ENCODE measurements at places on chromosomes 5 and 9.
A peak's percentile ranks its signal among the peaks of the same experiment; 100 is the strongest.

- no peak for DNase-seq
- no peak overlapping the region for H3K27ac ChIP-seq
- no peak overlapping the region for H3K4me3 ChIP-seq
- H3K27me3 ChIP-seq, result no peaks in the 10 kb centered on the region
- no peaks in the 10 kb centered on the region for H3K4me1 ChIP-seq
Observed at GRCh38 chr9:8011974-8012373, 212.4 kb upstream of the DMAC1 start.

GRCh38 chr9:116632990-116633838 is 53.9 kb upstream of the TRIM32 start:
- no peaks in the 10 kb centered on the region for H3K36me3 ChIP-seq
- no peak overlapping the region for H3K4me3 ChIP-seq
- no peaks in the 10 kb centered on the region for H3K27me3 ChIP-seq
- DNase-seq, result no peak

GRCh38 chr5:136375920-136376319 is 10.6 kb upstream of the TRPC7 start:
- H3K4me3 ChIP-seq, result no peak overlapping the region
- DNase-seq, result no peak
- H3K4me1 ChIP-seq, result no peaks in the 10 kb centered on the region
- no peaks in the 10 kb centered on the region for H3K36me3 ChIP-seq

- no peak for DNase-seq
- no peaks in the 10 kb centered on the region for H3K36me3 ChIP-seq
- no peaks in the 10 kb centered on the region for H3K27me3 ChIP-seq
- no peaks in the 10 kb centered on the region for H3K4me1 ChIP-seq
- no peak within 1 kb of the TSS for H3K27ac ChIP-seq
Observed at GRCh38 chr5:7395947-7396712, at the start of gene ADCY2. Gene ADCY2, plus strand, starts transcription at chr5:7396138. Its CDS starts 159 bp downstream, at chr5:7396297.

DNA sequence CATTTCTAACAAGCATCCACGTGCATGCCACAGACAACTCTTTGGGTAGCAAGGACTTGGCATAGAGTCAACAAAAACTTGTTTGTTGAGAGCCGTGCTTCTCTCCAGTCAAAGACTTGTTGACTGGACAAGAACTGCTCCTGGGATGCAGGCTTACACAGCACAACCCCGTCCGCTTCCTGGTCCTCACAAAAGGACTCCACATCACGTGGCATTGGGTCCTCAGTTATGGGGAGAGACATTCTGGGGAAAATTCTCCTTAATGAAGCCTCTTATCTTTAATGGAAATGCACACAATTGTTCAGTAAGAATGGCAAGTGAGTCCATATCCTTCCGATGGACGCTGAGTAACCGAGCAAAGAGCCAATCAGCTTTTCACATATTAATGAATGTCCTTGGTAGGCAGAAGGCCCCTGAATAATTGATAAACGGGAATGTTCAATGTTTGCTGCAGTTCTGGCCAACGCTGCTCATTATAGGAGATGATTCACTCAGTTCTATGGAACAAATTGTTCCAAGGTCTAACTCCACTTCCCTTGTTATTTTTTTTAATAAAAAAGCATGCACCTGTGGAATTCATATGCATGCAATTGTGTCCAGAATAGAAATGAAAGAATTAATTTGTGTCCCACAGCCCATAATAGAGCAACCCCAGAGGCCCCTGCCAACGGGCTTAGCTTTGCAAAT is 97.0 kb upstream of the ZNF366 start:
- H3K4me1 ChIP-seq, result no peaks in the 10 kb centered on the region
- DNase-seq, result no peak
- H3K27me3 ChIP-seq, result no peaks in the 10 kb centered on the region
- no peaks in the 10 kb centered on the region for H3K36me3 ChIP-seq
- H3K27ac ChIP-seq, result no peak overlapping the region

- H3K27ac ChIP-seq, result no peak overlapping the region
- H3K4me1 ChIP-seq, result no peaks in the 10 kb centered on the region
- no peaks in the 10 kb centered on the region for H3K27me3 ChIP-seq
- no peak for DNase-seq
- no peaks in the 10 kb centered on the region for H3K36me3 ChIP-seq
- no peak overlapping the region for H3K4me3 ChIP-seq
Observed at GRCh38 chr5:5667136-5667554, 244.7 kb downstream of the ICE1 start.

- no peaks in the 10 kb centered on the region for H3K27me3 ChIP-seq
- no peaks in the 10 kb centered on the region for H3K36me3 ChIP-seq
- H3K4me3 ChIP-seq, result no peak overlapping the region
Observed at GRCh38 chr5:133783481-133783880, 171.1 kb upstream of the FSTL4 start.

DNA sequence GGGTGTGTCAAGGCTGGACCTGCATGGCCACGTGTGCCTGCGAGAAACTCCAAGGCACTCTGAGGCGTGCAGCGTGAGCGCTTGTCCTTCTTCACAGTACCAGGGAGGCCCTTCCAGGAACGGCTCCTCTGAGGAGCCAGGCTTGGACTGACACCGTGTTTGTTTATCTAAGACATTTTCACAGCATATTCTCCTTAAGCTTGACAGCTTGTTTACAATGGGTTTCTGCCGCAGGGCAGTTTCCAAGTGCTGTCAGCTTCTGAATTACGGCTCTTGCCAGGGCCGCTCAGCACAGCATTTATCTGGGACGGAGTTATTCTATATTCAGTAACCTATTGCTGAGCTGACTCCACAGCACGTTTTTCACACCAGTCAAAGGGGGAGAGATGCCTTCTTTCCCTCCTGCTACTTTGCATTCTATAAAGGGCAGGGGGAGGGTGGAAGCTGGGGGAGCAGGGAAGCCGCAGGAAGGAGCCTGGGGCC is 98.4 kb downstream of the LMNB1 start:
- no peaks in the 10 kb centered on the region for H3K36me3 ChIP-seq
- H3K27ac ChIP-seq, result no peak overlapping the region
- H3K27me3 ChIP-seq, result no peaks in the 10 kb centered on the region

DNA sequence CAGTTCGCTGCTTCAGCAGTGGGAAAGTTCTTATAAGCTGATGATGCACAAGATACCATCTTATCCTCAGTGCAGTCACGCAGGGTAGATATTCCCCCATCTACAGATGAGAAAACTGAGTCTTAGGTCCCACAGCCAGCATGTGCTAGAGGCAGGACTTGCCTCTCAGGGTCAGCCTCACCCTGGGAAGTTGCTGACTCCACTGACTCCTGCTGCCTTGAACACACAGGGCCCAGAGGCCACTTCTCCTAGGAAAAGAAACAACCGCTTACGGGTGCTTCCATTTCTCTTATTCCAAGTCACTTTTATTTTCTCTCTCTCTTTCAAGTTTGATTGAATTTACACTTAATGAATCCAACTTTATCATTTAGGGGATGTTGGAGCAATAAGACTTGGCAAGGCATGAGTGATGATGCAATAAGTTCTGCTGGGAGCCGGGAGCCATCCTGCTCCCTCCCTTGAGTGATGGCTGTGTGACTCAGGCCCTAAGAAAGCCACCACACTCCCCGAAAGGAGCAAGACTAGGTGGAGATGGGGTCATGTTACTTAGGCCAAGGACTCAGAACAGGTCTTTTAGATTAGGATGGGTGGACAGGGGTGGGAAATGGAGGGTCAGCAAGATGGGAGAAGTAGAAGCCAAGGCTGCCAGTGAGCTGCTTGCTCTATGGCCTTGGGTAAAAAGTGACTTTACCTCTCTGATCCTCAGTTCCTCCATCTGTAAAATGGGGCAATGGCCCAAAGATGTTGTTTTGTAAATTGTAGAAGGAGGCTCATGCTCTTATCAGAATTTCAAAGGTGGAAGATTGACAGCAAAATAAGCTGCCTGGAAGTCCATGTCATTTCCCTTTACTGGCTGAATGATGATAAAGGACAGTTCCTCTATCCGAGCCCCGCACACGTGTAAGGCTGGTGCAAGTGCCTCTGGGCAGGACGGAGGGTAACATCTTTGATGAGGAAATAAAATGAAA is 67.4 kb upstream of the ZNF618 start:
- DNase-seq, result no peak
- no peaks in the 10 kb centered on the region for H3K27me3 ChIP-seq
- no peaks in the 10 kb centered on the region for H3K36me3 ChIP-seq
- H3K4me1 ChIP-seq, result no peaks in the 10 kb centered on the region
- no peak overlapping the region for H3K4me3 ChIP-seq

- no peaks in the 10 kb centered on the region for H3K4me1 ChIP-seq
- no peak overlapping the region for H3K4me3 ChIP-seq
- H3K36me3 ChIP-seq, result no peaks in the 10 kb centered on the region
- DNase-seq, result no peak
- no peaks in the 10 kb centered on the region for H3K27me3 ChIP-seq
Observed at GRCh38 chr5:117394506-117395157, 820.0 kb upstream of the SEMA6A start.

- H3K36me3 ChIP-seq, result no peaks in the 10 kb centered on the region
- no peak overlapping the region for H3K27ac ChIP-seq
- H3K27me3 ChIP-seq, result no peaks in the 10 kb centered on the region
- H3K4me1 ChIP-seq, result peaks cover 12% of the 10 kb centered on the region
Observed at GRCh38 chr9:122220673-122221182, 8.0 kb downstream of the LHX6 start.

DNA sequence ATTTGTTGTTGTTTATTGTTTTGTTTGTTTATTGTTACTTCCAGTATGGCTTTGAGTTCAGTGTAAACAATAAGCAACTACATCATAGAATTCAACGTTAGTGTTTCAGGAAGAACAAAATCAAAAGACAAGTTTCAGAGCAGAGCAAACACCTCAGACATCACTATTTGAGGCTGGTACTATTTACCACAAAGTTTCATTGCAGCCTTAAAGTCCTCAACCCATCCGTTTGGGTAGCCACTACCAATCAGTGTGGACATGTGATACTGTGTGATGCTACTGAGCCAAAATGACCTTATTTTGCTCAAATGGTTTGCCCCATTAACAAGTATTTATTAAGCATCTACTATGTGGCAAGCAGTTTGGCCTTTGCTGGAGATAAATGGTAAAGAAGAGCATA is 458.5 kb upstream of the PTGER4 start:
- no peaks in the 10 kb centered on the region for H3K36me3 ChIP-seq
- H3K4me3 ChIP-seq, result no peak overlapping the region
- no peaks in the 10 kb centered on the region for H3K27me3 ChIP-seq
- H3K4me1 ChIP-seq, result no peaks in the 10 kb centered on the region
- DNase-seq, result no peak
- H3K27ac ChIP-seq, result no peak overlapping the region

- H3K27me3 ChIP-seq, result no peaks in the 10 kb centered on the region
- H3K4me1 ChIP-seq, result no peaks in the 10 kb centered on the region
- no peak overlapping the region for H3K4me3 ChIP-seq
Observed at GRCh38 chr9:1098551-1098950, 48.4 kb downstream of the DMRT2 start.

- H3K4me1 ChIP-seq, result no peaks in the 10 kb centered on the region
- H3K27me3 ChIP-seq, result no peaks in the 10 kb centered on the region
- no peak overlapping the region for H3K4me3 ChIP-seq
Observed at GRCh38 chr9:98101868-98102273, 17.2 kb downstream of the TRIM14 start.

GRCh38 chr9:87530716-87531115 is 33.0 kb downstream of the DAPK1 start:
- H3K36me3 ChIP-seq, result no peaks in the 10 kb centered on the region
- no peaks in the 10 kb centered on the region for H3K4me1 ChIP-seq
- H3K27ac ChIP-seq, result no peak overlapping the region
- no peak for DNase-seq

DNA sequence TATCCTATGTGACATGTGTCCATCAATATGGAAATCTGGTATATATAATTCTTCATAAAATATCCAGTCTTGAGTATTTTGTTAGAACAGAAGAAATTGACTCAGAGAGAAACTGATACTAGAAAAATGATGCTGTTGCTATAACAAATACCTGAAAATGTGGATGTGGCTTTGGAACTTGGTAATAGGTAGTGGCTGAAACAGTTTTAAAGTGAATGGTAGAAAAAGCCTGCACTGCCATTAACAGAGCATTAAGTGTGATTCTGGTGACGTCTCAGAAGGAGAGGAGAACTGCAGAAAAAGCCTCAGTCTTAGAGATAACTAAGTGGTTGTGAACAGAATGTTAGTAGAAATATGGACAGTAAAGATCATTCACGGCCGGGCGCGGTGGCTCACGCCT is 634.9 kb upstream of the ZNF608 start:
- H3K36me3 ChIP-seq, result no peaks in the 10 kb centered on the region
- no peak for DNase-seq
- H3K27me3 ChIP-seq, result no peaks in the 10 kb centered on the region
- H3K4me1 ChIP-seq, result no peaks in the 10 kb centered on the region

GRCh38 chr9:77649109-77649812 is 1.1 kb upstream of the GNA14 start:
- H3K27ac ChIP-seq, result peak overlapping the region; percentile 62
- no peak for DNase-seq
- H3K36me3 ChIP-seq, result no peaks in the 10 kb centered on the region
- H3K4me3 ChIP-seq, result peak overlapping the region; percentile 73
- H3K27me3 ChIP-seq, result no peaks in the 10 kb centered on the region
- no peaks in the 10 kb centered on the region for H3K4me1 ChIP-seq

GRCh38 chr9:114038724-114039313 is 39.3 kb downstream of the AMBP start:
- no peaks in the 10 kb centered on the region for H3K36me3 ChIP-seq
- no peak overlapping the region for H3K4me3 ChIP-seq
- H3K4me1 ChIP-seq, result no peaks in the 10 kb centered on the region
- no peaks in the 10 kb centered on the region for H3K27me3 ChIP-seq
- DNase-seq, result no peak

- peaks cover 3% of the 10 kb centered on the region for H3K4me1 ChIP-seq
- H3K27me3 ChIP-seq, result no peaks in the 10 kb centered on the region
- H3K4me3 ChIP-seq, result peak overlapping the region; percentile 99
- DNase-seq, result peak; percentile 45
- H3K27ac ChIP-seq, result peak overlapping the region; percentile 94
Observed at GRCh38 chr9:34989946-34990635, 546 bp downstream of the DNAJB5 start.

DNA sequence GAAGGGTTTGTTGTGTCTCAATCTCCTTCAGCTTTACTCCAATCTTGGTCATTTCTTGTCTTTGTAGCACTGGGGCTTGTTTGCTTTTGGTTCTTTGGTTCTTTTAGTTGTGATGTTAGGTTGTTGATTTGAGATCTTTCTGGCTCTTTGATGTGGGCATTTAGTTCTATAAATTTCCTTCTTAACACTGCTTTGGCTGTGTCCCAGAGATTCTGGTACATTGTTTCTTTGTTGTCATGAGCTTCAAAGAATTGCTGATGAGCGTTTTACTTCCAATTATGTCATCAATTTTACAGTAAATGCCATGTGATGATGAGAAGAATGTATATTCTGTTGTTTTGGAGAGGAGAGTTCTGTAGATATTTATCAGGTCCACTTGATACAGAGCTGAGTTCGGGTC is 353.3 kb downstream of the MAN2A1 start:
- DNase-seq, result no peak
- no peak overlapping the region for H3K4me3 ChIP-seq
- H3K27ac ChIP-seq, result no peak overlapping the region
- no peaks in the 10 kb centered on the region for H3K36me3 ChIP-seq
- no peaks in the 10 kb centered on the region for H3K4me1 ChIP-seq

- DNase-seq, result no peak
- H3K4me1 ChIP-seq, result no peaks in the 10 kb centered on the region
- no peaks in the 10 kb centered on the region for H3K27me3 ChIP-seq
- no peak overlapping the region for H3K4me3 ChIP-seq
- H3K36me3 ChIP-seq, result no peaks in the 10 kb centered on the region
- H3K27ac ChIP-seq, result no peak overlapping the region
Observed at GRCh38 chr5:123460296-123460729, 37.1 kb upstream of the CEP120 start.
